Pulmonary artery endothelial cell (primary cell): ENCODE measurements at places on chromosomes 7 and 10. TPM values are rescaled to one million over a fixed set of nuclear protein-coding genes. Genes with fewer than 3 reads are reported as not detected.

GRM8 gene
- total RNA-seq, result under 0.01 and 0.21 TPM in 2 replicates

DOCK4 gene
- 178 and 198 TPM in 2 replicates for total RNA-seq

CNTNAP2 gene
- total RNA-seq, result not detected in 2 replicates

KIAA1549 gene
- 1.9 and 2.9 TPM in 2 replicates for total RNA-seq

WEE2 gene
- not detected in 2 replicates for total RNA-seq

MUC12 gene
- total RNA-seq, result under 0.01 TPM in 1 of 2 replicates, not detected in the other
